Muscle of leg (tissue), 16 donors: ENCODE measurements at places on chromosomes 4 and X. TPM values are rescaled to one million over a fixed set of nuclear protein-coding genes. Genes with fewer than 3 reads are reported as not detected.

GRCh38 chrX:45009371-45010000 is 136.5 kb downstream of the KDM6A start:
- no peaks in the 10 kb centered on the region for H3K36me3 ChIP-seq
- no peak overlapping the region for H3K27ac ChIP-seq
- H3K4me3 ChIP-seq, result no peak overlapping the region
- H3K27me3 ChIP-seq, result no peaks in the 10 kb centered on the region

GRCh38 chr4:64712590-64712989 is 303.3 kb upstream of the TECRL start:
- H3K27me3 ChIP-seq, result no peaks in the 10 kb centered on the region
- H3K4me1 ChIP-seq, result no peaks in the 10 kb centered on the region
- H3K27ac ChIP-seq, result no peak overlapping the region
- DNase-seq, result no peak
- no peaks in the 10 kb centered on the region for H3K36me3 ChIP-seq

Gene PARM1
- 65.7 TPM for total RNA-seq

Gene BTK
- 1.5 TPM for total RNA-seq

Gene AMOT
- total RNA-seq, result 17.6 TPM
